ENCODE measurements at places on chromosomes 2 and 18.

DNA sequence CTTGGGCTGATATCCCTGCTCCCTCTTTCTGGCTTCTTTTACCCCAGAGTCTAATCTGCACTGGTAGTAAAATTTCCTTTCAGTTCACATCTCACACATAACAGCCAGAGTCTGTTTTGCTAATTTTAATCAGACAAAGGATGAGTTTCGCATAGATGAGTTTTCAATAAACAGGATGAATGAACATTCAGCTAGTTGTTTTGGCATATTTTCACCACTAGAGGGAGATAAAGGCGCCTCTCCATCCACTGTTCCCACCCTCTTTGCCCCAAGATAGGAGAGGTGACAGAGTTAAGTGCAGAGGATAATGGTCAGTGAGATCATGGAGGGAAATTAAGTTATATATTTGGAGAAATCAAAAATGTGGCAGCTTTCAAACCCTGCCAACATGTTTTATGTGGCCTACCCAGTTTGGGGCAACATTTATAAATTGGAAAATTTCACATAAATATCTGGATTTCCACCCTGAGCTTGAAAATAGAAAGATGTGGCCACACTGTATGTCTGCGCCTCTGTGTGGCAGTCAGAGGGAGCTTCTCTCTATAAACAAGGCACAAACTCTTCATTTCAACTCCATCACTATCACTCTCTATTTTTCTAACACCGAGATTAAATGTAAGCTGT, 48.5 kb upstream of the DTNA start:
- no peak for DNase-seq

DNA sequence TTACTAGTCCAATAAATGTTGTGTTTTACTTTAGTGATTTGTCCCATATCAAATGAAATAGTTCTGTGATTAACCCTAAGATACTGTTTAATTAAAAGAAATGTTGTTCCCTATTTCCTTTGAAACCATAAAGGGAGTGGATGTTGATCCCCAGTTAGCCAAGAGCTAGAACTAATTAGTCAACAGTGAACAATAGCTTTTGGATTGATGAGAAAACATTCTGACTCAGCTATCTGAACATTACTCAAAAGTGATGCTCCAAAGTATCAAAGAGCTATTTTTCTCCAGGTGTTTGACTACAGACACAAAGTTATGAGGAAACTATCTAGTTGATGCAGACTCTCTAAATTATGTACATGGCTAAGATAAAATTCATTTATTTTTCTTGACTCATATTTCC, 7.3 kb upstream of the FEZ2 start:
- no peak for DNase-seq

DNA sequence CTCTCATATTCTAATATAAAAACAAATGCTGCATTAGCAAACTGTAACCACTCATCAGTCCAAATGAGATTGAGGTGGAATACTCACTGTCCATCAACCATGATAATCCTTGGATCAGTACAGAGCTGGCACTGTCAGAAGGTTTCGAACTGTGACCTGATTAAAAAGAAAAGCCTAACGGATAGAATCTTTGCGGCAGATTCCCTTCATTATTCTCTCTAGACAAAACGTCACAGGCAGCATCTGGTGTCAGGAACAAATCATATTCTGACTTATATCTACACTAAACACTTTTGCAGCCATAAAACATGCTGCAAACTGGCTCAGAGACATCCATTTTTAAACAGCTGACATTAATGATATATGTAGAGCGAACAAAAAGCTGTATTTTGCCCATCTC, 677.7 kb upstream of the NXPH2 start:
- no peak for DNase-seq

GRCh38 chr2:213253162-213253561, 31.1 kb upstream of the SPAG16 start:
- DNase-seq = no peak

GRCh38 chr2:85672456-85672855, 4.5 kb upstream of the SFTPB start:
- DNase-seq = no peak

DNA sequence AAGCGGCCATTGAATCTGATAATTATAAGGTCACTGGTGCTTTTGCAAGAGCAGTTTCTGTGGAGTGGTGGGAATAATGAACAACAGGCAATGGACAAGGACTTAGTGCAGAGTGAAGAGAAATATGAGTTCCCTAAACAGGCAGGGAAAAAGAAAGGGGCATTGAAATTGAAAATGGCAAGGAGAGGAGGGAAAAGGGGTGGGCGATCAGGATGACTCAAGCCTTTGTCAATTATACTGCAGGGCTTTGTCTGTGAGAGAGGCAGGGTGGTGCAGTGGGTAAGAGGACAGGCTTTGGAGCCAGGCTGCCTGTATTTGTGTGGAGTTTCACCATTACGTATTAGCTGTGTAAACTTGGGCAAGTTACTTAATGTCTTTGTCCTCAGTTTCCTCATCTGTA, 29.5 kb upstream of the PAIP2B start:
- DNase-seq = peak; percentile 87

GRCh38 chr2:6792883-6793282, 72.8 kb downstream of the CMPK2 start:
- no peak for DNase-seq

DNA sequence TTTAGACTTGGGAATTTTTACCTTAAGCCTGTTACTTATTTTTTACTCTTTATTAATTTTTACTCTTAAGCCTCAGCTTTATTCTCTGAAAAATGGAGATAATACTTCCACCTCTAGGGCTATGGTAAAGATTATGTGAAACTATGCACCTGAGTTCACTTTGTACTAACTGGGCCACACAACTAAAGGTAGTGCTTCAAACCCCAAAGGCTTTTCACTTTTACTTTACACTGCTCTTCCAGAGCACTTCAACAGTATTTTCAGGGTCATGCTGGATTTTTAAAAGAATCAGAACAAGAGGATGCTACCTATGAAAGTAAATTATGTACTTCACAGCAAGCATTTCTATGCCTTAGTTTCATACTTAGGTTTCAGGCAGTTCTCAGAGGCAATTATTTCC, 27.8 kb downstream of the MEX3C start:
- no peak for DNase-seq

- DNase-seq = peak; percentile 48
Observed at GRCh38 chr2:61887717-61888266, 664 bp downstream of the CCT4 start.

- no peak for DNase-seq
Observed at GRCh38 chr18:58579561-58580047, 49.3 kb downstream of the ALPK2 start.

DNA sequence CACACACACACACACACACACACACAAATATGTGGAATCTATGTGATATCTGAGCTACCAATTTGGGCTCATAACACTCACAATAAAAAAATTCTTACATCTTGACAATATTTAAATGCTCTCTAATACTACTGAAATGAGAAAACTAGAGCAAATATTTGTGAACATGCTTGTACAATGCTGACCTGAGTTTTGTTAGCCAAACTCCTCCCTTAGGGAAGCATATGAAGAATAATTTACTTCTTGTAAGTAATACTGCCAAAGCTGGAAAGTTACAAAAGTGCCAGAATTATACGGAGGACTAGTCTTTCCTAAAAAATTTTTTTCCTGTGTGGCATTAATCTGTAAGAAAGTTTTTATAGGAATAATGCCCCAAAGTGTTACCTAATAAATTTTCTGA, 18.5 kb downstream of the MBD2 start:
- no peak for DNase-seq

- peak; percentile 9 for DNase-seq
Observed at GRCh38 chr2:11370377-11371091, 26.1 kb upstream of the ROCK2 start.

DNA sequence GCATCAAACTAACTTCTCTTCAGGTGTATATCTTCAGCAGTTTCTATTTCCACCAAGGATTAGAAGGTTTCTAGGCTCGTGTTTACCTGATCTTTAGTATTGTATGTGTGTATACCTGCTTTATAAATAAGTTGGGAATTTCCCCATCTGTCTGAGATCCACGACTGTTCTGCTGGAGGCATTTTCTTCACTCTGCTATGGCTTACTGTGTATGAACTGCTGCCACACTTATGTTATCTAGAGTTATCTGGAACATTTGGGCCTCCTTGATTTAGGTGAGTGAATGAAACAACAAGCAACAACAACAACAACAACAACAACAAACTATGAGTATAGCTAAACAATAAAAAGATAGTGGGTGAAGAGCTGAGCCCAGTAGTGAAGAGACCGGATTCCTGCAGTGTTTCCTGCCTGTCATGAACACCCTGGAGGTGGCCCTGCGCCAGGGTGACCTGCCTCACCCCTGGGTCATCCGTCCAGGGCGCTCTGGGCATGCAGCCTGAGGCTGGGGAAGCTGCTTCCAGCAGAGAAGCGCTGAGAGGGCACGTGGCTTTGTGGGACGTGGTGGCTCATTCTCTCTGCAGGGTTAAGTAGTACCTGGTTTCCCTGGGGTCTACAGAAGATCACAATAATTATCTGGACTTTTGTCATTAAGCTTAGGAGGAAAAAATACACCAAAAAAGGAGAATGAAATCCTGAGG, 56.1 kb upstream of the GATA6 start:
- no peak for DNase-seq

- DNase-seq = no peak
Observed at GRCh38 chr2:171692331-171692730, 5.1 kb downstream of the DYNC1I2 start.

DNA sequence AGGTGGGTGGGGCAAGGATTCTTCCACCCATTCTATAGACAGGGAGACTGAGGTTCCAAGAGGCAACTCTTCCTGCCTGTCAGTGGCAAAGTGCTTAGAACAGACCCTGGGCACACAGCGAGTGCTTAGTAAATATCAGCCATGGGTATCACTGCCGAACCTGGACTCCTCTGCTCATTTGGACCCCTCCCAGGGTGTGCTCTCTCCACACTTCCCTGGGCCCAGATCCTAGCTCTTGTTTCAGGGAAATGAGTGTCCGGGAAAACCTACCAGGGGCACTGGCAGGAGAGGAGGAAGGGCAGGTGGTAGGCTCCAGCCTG, 136.3 kb downstream of the CYP26B1 start:
- no peak for DNase-seq

GRCh38 chr2:202822411-202822810, 49.2 kb downstream of the ICA1L start:
- no peak for DNase-seq

GRCh38 chr2:174117951-174118930, 130.1 kb downstream of the OLA1 start:
- no peak for DNase-seq

- DNase-seq = no peak
Observed at GRCh38 chr2:387980-388421, 100.1 kb upstream of the ALKAL2 start.

DNA sequence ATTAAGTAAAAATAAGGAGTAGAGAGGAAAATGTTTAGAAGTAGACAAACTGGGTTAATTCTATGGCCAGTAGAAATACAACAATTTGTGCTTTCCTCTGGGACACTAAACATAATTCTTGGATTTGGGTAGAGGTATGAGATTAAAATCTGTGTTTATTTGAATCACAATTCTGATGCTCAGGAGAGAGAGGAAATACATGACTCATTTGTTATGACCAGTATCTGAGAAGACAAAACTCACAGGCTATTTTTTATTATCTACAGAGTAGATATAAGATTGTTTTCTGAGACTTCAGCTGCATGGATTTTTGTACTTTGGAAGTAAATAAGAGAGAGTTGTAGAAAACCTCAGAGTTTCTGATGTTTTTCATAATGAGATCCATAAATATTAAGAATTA, 315.7 kb upstream of the CWC22 start:
- no peak for DNase-seq

GRCh38 chr2:8133363-8133762, 548.5 kb upstream of the ID2 start:
- no peak for DNase-seq

GRCh38 chr2:46767706-46768105, 147.9 kb downstream of the MCFD2 start:
- DNase-seq = no peak

GRCh38 chr2:191376981-191377629, 131.9 kb downstream of the MYO1B start:
- DNase-seq = peak; percentile 67

DNA sequence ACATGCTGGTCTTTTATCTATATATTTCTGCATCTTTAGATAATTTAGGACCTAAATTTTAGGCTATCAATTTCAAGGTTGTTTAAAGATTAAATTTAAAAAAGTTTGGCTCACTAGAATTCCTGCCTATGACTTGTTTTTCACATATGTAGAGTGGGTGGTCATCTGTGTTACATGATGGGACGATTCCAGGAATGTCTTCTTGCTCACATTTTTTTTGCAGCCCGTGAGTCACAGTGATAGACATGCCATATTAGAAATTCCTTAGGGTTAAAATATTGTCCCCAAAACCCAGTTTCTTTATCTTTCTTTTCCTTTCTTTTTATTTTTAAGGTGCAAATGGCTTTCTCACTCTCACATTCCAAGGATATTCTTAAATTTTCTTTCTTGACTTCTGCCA, 652.0 kb downstream of the PLCL1 start:
- DNase-seq = no peak
